ENCODE measurements at places on chromosomes 3 and 15.

DNA sequence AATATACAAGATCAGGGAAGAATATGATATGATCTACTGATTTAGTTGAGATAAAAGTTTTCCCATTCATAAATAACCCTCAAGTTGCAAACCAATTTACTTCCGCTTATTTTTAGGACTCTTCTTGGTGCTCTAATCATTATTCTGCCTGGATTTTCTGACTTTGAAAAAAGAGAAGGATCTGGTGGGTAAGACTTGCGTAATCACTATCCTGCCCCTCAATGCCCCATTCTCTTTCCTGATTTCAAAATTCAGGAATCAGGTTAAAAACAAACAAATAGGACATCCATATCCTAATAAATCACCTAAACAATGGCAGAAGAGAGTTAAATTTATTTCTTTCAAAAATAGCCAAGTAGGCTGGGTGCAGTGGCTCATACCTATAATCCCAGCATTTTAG lies 127.5 kb downstream of the CLASP2 start:
- DNase-seq = no peak

DNA sequence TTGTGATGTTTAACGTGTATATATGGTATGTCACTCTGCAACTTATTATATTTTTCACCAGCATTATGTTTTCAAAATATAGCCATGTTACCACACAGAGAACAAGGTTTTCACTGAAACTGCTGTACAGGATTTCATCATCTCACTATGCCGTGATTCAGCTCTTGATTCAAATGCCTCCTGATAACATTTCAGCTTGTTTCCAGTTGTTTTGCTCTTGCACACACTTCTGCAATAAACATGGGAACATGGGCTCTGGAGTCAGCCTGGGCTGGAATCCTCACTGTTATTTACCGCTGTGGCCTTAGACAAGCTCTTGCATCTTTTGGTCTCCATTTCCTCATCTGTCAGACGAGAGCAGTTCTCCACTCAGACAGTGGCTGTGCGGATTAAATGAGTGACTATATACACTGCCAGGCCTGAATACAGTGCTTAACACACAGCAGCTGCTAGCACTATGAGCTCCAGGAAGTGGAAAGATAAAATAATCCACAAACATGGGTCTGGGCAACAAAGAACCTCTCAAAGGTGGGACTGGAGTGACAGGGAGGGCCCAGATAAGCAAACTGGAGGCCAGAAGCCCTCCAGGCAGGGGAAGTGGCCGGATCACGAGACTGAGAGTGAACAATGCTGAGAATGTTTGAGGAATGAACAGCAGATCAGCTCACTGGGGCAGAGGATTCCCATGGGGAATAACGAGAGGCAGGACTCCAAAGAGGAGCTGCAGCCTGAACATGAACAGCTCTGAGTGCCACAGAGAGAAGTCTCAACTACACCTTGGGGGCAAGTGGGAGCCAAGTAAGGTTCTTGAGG lies 17.7 kb downstream of the NTRK3 start:
- DNase-seq = peak; percentile 15

- DNase-seq = no peak
These were observed 81.5 kb upstream of the NR2E3 start for GRCh38 chr15:71728881-71729280.

- no peak for DNase-seq
These were observed 344.0 kb upstream of the RARB start for GRCh38 chr3:25084016-25084415.

DNA sequence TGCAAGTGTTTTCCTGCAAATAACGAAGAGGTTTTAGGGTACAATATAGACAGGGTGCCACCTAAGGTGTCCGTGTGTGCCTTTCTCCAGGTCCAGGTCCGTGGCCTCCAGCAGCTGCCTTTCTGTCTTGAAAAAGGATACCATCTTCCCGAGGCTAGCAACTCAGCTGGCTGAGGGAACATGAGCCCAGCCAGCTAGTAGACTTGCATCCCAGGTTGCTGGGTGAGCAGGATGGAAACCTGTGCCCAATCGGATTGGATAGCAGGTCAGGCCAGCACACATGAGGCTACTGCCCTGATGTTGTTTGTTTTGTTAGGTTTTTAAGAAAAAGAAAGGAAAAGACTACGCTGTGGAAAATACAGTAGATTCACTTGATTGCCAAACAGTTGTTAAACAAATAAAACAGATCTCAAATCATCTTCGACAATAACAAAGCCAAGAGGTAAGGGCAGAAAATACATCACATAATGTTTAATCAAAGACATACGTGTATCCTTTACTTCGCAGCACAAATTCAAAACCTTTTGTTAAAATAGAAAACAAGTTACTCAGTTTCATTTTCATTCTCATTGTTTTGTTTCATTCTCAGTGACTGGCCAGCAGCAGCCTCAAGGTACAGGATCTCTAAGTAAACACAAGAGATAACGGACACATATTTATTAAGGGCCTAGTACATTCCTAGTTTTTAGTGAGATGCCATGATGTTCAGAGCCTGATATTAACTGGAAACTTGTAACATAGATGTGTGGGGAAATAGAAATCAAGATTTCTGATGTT lies 661.2 kb upstream of the NR2F2 start:
- DNase-seq = peak; percentile 14

GRCh38 chr15:71107501-71107815 lies 7.8 kb upstream of the THSD4 start:
- DNase-seq = no peak

DNA sequence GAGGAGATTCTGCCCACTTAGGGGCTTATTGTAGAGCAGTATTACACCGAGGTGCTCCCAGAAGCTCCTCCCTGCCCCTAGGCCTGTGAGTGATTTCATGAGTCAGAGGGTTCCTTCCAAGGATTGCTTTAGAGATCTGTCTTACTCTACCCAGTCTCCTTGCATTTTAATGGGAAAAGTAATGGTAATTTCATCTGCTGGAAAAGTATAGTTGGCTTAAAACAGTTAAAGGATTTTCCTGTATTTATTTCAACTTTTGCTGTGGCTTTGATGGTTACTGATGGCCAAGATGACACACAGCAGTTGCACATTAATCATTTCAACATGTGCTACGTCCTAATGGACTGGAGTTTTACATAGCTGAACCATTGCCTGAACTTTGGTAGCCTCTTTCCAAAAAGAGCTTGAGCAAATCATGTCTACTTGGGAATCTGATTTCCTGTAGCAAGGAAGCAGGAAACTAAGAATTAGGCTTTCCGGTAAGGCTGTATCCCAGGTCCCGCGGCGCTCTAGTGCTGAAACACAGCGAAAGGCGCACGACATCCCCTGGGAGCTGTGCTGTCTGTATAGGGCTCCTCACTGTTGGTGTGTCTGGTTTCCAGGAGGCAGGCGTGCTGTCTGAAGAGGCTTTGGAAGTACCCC lies 9.2 kb upstream of the PGPEP1L start:
- DNase-seq = peak; percentile 81

DNA sequence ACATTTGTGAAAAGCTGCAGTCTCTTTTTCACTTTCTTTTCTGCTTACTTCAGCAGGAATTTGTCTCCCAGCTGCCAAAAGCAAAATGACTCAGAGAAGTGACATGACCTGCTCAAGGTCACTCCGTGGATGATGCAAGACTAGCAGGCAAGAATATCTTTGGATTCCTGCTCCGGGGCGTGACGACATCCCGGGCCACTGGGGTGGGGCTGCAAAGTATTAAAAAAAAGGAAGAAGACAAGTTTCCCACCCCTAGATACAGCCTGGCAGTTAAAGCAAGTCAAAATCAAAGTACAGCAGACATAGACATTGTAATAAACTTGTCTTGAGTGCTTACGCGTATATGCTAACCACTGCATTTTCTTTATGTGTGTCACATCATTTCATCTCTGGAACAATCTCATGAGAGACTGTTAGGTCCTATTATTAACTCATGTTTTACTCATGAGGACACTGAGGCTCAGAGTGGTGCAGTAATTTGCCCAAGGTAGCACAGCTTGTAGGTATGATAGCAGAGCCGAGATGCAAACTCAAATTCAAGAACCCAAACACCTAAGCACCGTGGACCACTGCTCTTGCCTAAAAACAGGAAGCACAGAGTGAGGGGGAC lies 485.2 kb upstream of the PROK2 start:
- peak; percentile 98 for DNase-seq

Measured in fibroblast of mammary gland (primary cell).